Activated naive CD4-positive, alpha-beta T cell treated with anti-CD3 and anti-CD28 coated beads, Interleukin-2, amount 50 U/mL, for 72 hours (primary cell): ENCODE measurements at places on chromosomes 4 and X.

DNA sequence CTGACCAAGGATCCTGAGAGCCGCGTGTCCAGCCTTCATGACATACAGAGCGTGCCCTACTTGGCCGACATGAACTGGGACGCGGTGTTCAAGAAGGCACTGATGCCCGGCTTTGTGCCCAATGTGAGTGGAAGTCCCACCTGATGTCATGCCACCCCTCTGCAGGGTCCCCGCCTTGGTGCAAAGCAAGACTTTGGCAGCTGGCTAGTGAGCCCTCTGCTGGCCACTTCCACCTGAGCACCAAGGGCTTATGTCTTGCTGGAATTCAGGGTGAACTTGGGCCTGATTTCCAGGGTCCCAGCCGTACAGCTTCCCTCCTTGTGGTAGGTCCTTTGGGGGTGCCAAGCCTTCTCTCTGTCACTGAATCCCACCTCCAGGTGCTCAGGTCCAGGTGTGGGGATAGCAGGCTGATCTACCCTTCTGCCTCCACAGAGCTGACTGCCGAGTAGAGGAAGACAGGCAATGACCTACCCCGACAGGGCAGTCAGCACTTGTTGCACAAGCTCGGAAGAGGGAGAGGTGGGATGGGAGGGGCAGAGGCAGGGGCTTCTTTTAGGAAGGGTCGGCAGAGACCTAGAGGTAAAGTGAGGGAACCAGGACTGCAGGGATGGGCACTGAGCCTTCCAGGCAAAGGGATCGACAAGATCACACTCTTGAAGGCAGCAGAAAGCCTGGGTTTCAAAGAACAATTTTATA lies 248.1 kb downstream of the EVC2 start:
- no peak for DNase-seq

DNA sequence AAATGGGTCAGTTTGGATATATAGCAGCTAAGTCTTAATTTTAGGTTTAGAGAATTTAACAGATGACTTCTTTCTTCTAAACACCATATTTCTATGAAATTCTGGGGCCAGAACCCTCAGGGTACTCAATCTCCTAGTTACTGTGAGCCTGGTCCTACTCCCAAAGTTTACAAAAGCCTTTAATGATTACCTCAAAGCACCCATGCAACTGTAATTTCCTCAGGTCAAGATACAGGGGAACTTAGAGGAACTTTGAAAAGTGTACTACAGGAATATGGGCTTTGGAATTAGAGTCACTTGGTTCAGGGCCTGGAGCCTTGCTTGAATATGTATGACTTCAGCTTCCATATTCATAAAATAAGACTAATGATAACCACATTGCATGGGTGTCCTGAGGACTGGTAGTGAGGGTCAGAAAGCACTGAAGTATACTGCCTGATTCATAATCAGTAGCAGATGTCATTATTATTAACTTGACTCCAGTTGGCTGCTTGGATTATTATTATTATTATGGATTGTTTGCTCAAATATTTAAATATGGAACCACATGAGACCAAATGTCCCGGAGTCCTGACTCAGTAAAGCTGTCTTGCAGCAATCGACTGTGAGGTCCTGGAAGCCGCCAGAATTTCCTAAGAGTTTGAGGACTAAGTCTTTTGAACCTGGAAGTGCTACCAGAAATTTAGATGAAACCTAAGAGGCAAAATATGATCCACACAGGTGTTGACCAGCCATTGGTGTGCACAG lies 2.0 kb upstream of the ADH7 start:
- DNase-seq, result no peak

- no peak for DNase-seq
Observed at GRCh38 chr4:24003926-24004325, 114.1 kb upstream of the PPARGC1A start.

DNA sequence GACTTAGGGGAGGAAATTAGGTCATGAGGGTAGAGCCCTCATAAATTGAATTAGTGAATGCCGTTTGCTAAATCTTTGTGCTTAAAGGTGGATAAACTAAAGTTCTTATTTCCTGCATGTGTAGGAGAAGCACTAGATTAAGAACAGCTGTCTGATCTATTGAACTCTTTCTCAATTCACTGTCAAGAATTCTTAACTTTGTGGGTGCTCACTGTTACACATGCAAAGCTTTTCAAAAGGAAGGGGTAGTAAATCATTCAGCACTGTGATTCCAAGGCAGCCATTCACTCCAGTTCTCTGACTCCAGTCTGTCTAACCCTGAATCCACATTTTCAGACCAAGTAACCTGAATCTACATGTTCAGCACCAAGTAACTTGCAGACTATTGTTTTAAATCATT lies 1520.1 kb downstream of the PCDH18 start:
- DNase-seq, result no peak

- no peak for DNase-seq
Observed at GRCh38 chrX:107823456-107823855, 2.2 kb upstream of the MID2 start.

- DNase-seq, result no peak
Observed at GRCh38 chrX:38896724-38897298, 95.6 kb downstream of the MID1IP1 start.

- DNase-seq, result no peak
Observed at GRCh38 chr4:52014903-52015302, 5.3 kb downstream of the LRRC66 start.

DNA sequence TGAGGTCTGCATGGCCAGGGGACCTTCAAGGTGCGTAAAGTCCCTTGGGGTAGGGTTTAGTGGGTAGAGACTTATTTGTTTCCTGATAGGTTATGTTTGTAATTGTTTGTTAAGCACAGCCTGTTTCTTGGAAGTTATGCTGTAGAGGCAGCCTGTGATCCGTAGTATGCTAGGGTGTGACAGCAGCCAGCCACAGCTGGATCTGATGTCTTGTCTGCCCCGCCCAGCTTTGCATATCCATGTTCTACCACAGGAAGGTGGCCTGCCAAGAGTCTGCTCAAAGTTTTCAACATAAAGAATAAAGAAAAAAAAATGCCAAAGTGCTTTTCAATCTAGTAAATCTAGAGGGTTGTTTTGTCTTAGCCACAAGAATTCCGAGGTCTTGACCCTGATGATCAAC lies 19.1 kb upstream of the PRRG3 start:
- no peak for DNase-seq

DNA sequence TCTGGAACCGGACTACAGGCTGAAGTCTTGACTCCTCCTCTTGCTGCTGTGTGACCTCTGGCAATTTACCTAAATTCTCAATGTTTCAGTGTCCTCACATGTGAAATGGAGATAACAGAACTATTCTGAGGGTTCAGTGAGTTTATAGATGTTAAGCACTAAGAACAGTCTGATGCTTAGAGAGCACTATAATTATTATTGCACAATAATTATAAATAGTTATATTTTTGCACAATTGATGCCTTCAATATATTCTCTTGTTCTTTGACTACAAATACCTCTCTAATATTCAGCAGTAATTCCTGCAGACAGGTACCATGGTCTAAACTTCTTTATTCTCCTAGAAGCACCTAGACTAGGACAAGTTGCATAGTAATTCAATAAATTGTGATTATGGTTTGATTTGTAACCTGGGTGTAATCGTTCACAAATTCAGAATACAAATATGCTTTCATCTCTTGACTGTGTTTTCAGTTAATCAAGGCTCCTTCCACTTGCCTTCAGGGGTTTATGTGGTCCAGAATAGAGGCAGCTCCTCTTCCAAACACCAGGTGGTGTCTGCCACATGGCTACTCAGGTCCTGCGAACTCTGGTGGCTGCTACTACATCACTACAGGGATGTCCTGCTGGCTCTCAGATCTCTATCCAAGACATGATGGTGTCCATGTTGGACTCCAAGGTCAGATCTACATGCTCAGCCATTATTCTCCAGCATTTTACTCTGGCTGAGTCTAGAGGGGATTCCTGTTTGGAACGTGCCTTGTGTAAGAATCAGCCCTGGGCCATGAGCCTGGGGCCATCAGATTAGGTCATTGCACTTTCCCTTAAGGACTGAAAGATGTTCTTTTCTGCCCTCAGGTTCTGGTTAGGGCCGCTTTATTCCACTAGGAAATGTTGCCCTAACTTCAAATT lies 103.4 kb downstream of the QRFPR start:
- no peak for DNase-seq

DNA sequence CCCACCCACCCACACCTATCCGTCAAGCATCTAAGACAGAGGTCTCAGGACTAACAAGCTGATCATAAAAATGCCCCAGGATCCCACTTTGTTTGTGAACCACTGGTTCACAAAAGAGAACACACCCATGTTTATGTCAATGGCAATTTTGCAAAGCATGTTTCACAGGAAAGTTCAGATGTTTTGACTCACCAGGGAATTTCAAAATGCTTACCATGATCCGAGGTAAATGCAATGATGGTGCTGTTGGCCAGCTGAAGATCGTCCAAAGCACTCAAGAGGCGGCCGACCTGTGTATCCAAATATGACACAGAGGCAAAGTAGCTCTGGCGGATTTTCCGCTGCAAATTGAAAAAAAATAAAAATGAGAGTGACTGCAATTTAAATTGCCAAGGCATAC lies 15.0 kb downstream of the IDS start:
- no peak for DNase-seq

GRCh38 chr4:4267981-4268380 lies 20.0 kb upstream of the TMEM128 start:
- no peak for DNase-seq

DNA sequence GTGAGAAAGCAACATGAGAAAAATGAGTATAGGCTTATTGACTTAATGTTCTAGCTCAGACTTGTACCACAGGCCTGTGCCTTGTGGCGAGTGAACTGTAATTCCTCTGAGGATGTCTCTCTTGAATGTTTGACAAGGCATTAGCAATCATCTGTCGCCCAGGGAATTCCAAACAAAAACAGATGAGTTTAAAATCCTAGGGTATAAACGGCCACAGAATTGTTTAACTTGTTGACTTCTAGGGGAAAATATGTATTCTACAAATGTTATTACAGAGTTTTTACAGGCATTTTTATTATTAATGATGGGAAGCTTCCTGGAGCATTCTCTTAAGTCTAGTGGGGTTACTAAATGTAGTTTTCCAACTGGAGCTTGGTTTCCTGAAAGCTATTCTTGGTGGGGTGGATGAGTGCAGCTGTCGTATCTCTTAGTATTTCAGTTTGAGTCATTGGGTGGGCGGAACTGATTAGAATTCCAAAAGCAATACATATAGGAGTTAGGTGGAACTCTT lies 40.6 kb downstream of the ARHGAP10 start:
- no peak for DNase-seq

DNA sequence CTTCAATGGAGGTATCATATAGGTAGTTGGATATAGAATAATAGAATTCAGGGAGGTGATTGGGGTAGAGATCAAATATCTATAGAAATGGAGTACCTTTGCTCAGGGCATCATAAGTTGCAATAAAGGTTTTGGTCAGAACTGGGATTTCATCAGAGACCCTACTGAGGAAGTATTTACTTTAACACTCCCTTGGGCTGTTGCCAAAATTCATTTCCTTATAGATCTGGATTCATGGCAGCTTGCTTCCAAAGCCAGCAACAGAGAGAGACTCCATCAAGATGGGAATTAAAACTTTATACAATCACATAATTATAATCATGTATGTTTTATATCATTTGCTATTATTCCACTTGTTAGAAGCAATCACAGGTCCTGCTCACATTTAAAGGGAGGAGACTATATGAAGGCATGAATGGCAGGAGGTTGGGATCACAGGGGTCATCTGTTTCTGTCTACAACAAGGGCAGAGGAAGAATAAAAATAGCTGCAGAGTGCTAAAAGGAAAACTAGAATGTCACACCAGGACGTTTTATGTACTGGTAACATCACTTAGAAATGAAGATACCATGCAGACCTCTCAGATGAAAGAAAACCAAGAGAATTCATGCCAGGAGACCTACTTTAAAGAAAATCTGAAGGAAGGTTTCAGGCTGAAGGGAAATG lies 902.1 kb upstream of the LCORL start:
- no peak for DNase-seq

- DNase-seq, result no peak
Observed at GRCh38 chr4:79425586-79425985, 17.6 kb upstream of the GK2 start.

DNA sequence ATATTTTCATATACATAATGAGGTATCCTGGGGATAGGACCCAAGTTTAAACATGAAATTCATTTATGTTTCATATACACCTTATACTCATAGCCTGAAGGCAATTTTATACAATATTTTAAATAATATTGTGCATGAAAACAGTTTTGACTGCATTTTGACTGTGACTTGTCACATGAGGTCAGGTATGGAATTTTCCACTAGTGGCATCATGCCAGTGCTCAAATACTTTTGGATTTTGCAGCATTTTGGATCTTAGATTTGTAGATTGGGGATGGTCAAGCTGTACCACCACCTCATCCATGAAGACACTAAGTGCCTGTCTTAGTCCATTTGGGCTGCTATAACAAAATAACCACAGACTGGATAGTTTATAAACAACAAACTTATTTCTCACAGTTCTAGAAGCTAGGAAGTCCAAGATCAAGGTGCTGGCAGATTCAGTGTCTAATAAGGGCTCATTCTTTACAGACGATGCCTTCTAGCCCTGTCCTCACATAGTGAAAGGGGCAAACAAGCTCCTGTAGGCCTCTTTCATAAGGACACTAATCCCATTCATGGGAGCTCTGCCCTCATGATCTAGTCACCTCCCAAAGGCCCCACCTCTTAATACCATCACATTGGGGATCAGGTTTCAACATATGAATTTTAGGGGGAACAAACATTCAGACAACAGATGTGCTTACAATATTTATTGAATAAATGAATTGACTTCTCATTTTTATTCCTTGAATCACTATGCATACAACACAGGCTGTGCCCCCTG lies 9.4 kb downstream of the NUDT6 start:
- DNase-seq, result no peak

GRCh38 chr4:151422854-151423253 lies 13.9 kb downstream of the FHIP1A start:
- no peak for DNase-seq

GRCh38 chrX:110421500-110422455 lies 63.1 kb downstream of the RTL9 start:
- no peak for DNase-seq

DNA sequence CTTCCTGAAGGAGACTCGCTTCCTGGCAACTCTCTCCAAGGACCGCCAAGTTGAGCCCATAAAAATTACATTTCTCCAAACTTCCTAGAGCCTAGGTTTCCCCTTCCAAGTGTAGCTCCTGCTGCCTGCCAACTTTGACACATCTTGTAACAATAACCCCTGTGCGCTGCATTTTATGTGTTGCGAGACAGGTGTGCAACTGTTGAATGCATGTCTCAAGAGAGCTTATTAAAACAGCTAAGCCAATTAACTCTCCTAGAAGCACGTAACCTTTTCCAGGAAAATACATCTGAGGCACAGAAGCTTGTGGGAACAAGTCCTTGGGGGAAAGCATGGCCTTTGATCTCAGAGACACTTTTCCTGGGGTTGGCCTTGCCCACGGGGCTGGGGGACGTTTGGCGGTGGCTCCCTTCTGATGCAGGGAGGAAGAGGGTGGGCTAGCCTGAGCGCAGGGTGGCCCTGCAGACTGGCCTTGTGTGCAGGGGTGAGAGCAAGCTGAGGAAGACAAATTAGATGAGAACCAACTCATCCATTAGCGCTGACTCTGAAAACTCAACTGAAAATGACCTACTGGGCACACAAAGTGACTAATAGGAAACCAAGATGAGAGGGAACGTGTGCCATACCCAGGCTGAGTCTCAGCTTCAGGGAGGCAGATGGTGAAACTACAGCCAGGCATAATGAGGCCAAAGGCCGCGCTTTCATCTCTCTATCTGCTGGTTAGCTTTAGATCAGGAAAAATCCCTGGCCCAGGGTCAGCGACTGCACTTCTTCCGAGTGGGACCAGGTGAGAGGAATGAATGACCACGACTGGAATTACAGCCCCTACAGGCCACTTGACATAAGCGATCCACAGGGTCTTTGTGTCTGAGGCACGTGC lies 75.3 kb downstream of the ENPP6 start:
- no peak for DNase-seq

- DNase-seq, result no peak
Observed at GRCh38 chr4:10192331-10192730, 75.7 kb upstream of the WDR1 start.
